ENCODE measurements at places on chromosomes 16 and 17. TPM values are rescaled to one million over a fixed set of nuclear protein-coding genes. Genes with fewer than 3 reads are reported as not detected.

- DNase-seq = no peak
Measured at GRCh38 chr17:3885271-3885670, 7.6 kb downstream of the CAMKK1 start.

DNA sequence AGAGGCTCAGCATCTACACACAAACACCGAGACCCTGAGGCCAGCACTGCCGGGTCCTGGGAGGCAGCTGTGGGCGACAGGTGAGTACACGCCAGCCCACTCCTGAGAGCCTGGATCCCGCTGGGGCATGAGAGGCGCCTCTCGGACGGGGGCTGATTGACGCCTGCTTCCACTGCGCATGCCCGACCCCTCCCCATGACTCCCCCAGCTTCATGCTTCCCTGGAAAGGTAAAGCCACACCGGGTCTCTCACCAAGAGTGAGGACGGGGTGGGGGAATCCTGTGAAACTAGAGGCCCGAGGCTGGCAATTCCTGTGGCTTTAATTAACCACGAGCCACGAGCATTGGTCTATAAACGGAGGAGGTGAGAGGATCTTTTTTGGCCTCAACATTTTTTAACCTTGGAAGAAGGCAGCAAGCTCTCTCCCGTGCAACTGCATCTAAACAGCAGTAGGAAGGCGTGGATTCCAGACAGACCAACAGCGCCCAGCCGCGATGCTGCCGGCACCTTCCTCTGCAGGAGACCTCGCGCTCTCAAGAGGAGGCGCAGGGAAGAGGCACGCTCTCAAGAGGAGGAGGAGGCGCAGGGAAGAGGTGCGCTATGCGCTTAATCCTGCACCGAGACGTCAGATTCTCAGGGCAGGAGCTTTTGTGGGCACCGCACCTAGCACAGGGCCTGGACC is 71.8 kb upstream of the METRNL start:
- DNase-seq = no peak

- DNase-seq = no peak
Measured at GRCh38 chr17:7184091-7184488, 4.9 kb upstream of the ASGR1 start.

DNA sequence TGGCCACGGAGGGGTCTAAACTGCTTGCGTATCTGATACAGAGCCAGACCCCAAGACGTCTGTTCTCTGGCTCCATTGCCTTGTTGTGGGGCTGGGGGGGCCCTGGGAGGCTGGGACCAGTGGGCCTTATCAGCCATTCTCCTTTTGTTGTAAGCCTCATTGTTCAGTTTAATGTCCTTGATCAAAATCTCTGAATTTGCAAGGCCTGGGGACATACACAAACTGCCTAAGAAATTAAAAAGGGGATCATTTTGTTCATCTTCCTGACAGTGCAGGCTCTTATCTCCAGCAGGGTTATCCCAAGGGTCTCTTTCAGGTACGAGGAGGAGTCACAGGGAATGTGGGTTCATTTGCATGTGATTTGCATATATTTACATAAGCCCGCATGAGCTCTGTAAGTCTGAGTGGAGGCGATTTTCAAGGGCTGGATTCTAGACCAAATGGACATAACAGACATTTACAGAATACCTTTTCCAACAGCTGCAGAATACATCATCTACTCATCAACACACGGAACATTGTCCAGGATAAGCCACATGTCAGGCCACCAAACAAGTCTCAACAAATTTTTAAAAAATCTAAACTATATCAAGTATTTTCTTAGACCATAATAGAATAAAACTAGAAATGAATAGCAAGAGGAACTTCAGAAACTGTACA is 269.8 kb downstream of the RBFOX1 start:
- DNase-seq = no peak

DNA sequence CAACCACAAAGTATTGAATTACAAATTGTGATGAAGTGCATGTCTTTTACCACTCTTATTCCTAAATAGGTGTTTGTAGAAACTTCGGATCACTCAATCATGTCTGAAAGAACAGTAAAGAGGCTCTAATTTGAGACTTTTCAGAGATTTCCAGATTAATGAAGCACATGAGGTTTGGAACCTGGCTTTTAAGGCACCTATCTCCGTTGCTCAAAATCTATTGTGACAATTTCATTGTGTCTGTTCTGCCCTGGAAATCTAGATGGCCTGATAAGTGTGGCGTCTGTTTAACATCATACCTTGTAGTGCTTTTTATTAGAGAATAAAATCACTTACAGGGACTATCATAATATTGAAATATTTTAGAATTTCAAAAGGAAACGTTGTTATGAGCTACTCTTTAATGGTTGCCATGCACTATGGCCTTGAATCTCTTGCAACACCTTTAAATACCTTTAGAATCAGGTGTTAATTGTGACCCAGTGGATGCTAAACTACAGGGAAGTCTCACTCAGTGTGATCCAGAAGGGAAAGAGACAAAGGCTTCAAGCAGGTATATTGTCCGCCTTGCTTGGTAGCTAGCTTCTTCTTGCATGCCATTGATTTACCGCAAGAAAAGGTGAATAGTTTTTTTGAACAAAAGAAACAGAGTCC is 210.3 kb downstream of the CNTNAP4 start:
- DNase-seq = no peak

GRCh38 chr16:88411951-88412576 is 29.3 kb downstream of the ZNF469 start:
- no peak for DNase-seq

- DNase-seq = no peak
Measured at GRCh38 chr16:31427441-31428278, 500 bp downstream of the COX6A2 start.

DNA sequence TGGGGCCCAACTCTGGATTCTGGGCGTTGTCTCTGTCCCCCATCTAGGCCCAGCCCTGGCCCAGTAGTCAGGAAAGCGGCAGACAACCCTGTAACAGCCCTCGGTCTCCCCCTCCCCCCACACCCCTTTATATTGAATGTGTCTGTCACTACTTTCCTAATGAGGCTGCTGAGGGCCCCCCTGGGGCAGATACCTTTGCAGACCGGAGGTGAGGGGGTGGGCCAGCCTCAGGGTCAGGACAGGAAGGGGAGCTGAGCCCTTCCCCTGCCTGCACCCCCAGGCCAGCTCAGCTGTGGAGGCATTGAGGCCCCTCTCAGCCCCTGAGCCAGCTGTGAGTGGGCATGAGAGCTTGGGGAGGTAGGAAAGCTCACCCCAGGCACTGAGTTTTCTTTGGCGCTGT is 17.1 kb downstream of the RAI1 start:
- DNase-seq = no peak

DNA sequence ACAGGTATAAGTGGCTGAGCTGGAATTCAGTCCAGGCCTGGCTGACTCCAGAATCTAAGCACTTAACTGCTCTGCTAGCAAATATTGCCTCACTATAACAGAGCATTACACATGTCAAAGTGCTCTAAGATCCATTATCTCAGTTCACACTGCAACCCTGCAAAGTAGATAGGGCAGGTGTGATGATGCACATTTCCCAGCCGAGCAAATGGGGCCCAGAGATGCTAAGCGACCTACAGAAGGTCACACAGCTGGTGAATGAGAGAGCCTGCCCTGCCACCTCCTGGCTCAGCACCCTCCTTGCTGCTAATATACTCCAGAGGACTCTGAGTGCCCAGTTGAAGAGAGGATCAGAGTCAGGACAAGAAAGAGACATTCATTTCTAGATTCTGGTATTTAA is 73.6 kb upstream of the CCL1 start:
- DNase-seq = no peak

- DNase-seq = no peak
Measured at GRCh38 chr17:77106874-77107358, 33.9 kb upstream of the SEC14L1 start.

DNA sequence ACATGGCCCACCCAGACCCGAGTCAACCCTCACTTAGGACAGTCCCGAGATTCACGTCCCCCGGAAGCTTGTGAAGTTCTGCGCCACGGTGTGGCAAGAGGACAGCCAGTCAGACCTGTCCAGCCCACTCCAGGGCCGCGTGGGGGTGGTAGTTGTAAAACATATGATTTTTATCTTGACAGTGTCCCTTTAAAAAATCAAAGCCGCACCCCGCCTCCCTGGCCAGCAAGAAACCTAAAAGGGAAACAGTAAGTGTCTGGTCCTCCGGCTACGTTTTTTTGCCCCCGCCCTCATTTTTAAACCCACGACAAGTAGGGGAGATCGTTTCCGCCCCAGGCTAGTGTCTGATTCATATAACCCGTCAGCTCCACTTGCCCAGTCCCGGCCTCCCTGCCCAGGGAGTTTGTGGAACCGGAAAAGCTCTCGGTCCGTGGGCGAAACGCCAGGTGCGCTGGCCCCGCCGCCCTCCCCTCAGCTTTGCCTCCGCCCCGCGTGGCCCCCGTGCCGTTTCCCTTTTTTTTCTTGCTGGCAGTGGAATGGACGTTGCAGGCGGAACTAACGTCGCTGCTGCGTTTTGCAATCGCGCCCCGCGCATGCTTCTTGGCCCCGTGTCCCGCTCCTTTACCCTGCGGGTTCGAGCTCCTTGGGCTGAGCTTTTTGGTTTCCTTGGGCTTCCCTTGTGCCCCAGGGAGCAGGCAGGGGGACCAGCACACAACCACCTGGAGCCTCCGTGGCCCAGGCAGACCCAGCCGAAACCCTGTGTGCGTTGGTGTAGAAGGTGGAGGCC is 13.3 kb upstream of the NUDT16L1 start:
- peak; percentile 34 for DNase-seq

DNA sequence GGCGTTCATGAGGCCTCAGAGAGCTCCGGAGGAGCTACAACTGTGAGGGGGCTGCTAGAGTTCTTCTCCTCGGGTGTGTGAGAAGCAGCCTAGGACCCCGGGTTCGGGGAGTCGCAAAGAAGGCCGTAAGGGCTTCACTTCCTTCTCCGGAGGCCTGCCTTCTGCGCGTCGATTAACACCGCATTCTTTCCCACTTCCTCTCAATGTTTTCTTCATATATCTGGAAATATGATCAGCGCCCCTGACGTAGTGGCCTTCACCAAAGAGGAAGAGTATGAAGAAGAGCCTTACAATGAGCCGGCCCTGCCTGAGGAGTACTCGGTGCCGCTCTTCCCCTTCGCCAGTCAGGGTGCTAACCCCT is 449 bp downstream of the SMCR8 start:
- DNase-seq = no peak

- no peak for DNase-seq
Measured at GRCh38 chr17:60902399-60902798, 224.7 kb downstream of the BCAS3 start.

Gene KRTAP16-1
- total RNA-seq = not detected

Gene MT1E
- 407 TPM for total RNA-seq

Gene HOXB1
- not detected for total RNA-seq

Gene ZFP3
- total RNA-seq = 3.7 TPM

Gene CLN3
- 26.3 TPM for total RNA-seq

Gene PHF12
- 15.6 TPM for total RNA-seq

Gene SECTM1
- 30.1 TPM for total RNA-seq
